ENCODE measurements at places on chromosomes 4 and X. TPM values are rescaled to one million over a fixed set of nuclear protein-coding genes. Genes with fewer than 3 reads are reported as not detected.

- H3K4me1 ChIP-seq, result no peaks in the 10 kb centered on the region
- H3K4me3 ChIP-seq, result no peak overlapping the region
- no peak for DNase-seq
- no peaks in the 10 kb centered on the region for H3K36me3 ChIP-seq
Measured at GRCh38 chr4:97548943-97549583, 594.2 kb downstream of the STPG2 start.

Gene LPAR4
- not detected for total RNA-seq

GRCh38 chr4:82850684-82851083 is 40.3 kb downstream of the SEC31A start:
- DNase-seq, result no peak
- peaks cover 11% of the 10 kb centered on the region for H3K4me1 ChIP-seq
- H3K27me3 ChIP-seq, result no peaks in the 10 kb centered on the region
- peaks cover 33% of the 10 kb centered on the region for H3K36me3 ChIP-seq

DNA sequence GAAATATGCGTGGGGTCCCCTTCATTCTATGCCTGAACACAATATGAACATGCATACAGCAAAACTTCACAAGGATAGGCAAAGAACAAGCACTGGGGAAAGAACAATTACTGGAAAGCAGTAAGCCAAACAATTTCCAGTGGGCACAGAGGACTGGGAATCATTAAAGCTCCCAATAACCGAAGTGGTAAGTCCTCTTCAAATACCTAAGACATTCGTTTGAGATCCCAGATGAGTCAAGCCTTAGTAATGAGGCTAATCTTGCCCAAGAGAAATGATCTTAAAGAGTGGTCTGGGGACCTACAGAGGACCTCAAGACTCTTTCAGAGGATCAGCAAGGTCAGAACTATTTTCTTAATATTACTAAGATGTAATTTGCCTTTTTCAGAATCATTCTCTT is 28.6 kb downstream of the ANAPC10 start:
- H3K27me3 ChIP-seq, result no peaks in the 10 kb centered on the region
- no peak overlapping the region for H3K27ac ChIP-seq
- no peak overlapping the region for H3K4me3 ChIP-seq
- no peak for DNase-seq

Gene RBM46
- not detected for total RNA-seq

DNA sequence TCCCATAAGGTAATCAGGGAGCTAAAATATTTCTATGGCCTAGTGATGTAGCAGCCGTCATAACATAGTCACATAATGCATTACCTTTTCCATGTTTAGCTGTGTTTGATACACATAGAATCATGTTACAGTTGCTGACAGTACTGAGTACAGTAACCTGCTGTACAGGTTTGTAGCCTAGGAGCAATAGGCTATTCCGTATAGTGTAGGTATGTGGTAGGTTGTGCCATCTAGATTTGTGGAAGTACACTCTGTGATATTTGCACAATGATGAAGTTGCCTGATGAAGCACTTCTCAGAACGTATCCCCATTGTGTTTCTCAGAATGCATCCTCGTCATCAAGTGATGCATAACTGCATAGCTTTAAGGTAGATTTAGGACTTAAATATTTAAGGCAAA is 495.6 kb upstream of the ZFP42 start:
- no peak overlapping the region for H3K27ac ChIP-seq
- no peak overlapping the region for H3K4me3 ChIP-seq
- H3K27me3 ChIP-seq, result no peaks in the 10 kb centered on the region
- H3K4me1 ChIP-seq, result no peaks in the 10 kb centered on the region

DNA sequence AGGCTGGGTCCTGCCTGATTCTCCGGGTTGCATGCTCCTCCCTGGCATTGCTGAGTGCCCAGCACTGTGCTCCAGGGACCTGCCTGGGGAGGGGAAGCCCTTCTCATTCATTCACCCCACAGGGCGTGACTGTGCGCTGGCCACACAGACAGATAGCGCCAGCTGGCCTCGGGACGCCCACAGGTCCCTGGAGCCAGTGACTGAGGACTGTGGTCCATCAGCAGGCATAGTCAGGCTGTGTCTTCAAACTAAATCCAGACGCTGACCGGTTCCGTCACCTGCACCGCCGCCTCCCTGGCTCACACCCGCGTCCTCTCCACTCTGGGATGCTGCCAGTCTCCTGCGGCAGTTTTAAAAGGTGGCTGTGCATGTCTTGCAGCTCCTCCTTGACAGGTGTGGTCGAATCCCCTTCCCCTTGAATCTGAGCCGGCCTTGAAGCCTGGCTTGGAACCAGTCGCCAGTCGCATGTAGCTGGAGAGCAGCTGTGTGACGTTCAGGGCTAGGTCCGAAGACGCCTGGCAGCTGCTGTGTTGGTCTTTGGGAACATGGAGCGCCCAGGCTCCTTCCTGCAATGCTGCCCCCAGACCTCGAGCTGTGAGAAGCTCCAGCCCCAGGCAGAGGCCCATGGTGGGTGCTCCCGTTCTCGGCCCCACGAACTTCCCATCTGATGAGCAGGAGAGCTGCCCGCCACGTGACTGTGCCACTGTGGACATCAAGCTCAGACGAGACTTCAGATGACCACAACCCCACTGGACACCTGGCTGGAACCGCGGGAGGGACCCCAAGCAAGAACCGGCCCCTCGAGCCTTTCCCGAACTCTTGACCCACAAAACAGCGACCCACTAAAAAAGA is 94.1 kb downstream of the ADRA2C start:
- no peak overlapping the region for H3K4me3 ChIP-seq
- no peak for DNase-seq
- no peak overlapping the region for H3K27ac ChIP-seq
- no peaks in the 10 kb centered on the region for H3K36me3 ChIP-seq
- no peaks in the 10 kb centered on the region for H3K4me1 ChIP-seq

Gene MAGEA10
- total RNA-seq, result not detected

Gene SPIN2A
- total RNA-seq, result 1.6 TPM

Gene HSD17B13
- total RNA-seq, result 0.44 TPM

DNA sequence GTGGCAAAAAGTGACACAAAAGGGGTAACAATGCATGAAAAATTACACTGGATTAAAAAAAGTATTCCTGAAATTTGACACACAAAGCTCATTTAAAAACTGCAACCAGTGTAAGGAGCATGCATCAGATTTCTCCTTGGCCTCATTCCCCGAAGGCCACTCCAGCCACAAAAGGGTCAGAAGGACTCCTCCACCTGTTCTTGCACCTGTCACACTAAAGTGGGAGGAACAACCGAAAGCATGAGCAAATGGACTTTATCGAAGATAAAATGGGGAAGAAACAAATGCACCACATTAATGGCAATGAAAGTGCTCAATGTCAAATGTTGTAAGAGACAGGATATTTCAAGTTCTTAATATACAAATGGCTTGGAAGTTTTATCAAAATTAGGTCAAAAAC is 88.2 kb downstream of the ADGRA3 start:
- H3K4me1 ChIP-seq, result no peaks in the 10 kb centered on the region
- H3K4me3 ChIP-seq, result no peak overlapping the region
- H3K27me3 ChIP-seq, result no peaks in the 10 kb centered on the region
- no peak overlapping the region for H3K27ac ChIP-seq
- H3K36me3 ChIP-seq, result no peaks in the 10 kb centered on the region

Gene SYP
- total RNA-seq, result 3.6 TPM

DNA sequence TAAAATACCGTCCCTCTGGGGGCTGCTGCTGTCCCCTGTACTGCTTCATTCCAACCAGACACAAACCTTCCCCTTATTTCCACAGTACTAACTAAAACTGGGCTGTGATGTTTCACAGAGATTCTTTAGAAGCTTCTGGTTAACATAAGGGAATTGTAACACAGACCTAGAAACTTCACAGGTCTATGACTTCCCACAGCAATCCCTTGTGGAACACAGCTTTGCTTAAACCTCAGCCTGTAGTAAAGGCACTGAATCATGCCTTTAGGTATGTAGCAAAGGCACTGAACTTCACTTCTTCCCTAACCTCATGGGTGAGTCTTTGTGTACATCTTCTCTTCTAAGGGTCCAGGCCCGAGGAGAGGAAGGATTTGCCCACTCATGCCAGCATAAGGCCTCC is 49.4 kb downstream of the SPINK2 start:
- peaks cover 2% of the 10 kb centered on the region for H3K27me3 ChIP-seq
- H3K36me3 ChIP-seq, result no peaks in the 10 kb centered on the region
- no peak overlapping the region for H3K4me3 ChIP-seq
- no peaks in the 10 kb centered on the region for H3K4me1 ChIP-seq

- H3K4me1 ChIP-seq, result peaks cover 11% of the 10 kb centered on the region
- H3K27me3 ChIP-seq, result peaks cover 20% of the 10 kb centered on the region
- H3K36me3 ChIP-seq, result peaks cover 2% of the 10 kb centered on the region
- H3K27ac ChIP-seq, result no peak overlapping the region
- DNase-seq, result no peak
Measured at GRCh38 chr4:25939330-25939729, 25.3 kb downstream of the SMIM20 start.

GRCh38 chr4:184863916-184864315 is 38.1 kb upstream of the ACSL1 start:
- no peak for DNase-seq
- peaks cover 13% of the 10 kb centered on the region for H3K27me3 ChIP-seq
- H3K4me1 ChIP-seq, result peaks cover 32% of the 10 kb centered on the region
- H3K27ac ChIP-seq, result no peak overlapping the region

- peaks cover 6% of the 10 kb centered on the region for H3K27me3 ChIP-seq
- H3K4me1 ChIP-seq, result no peaks in the 10 kb centered on the region
- no peaks in the 10 kb centered on the region for H3K36me3 ChIP-seq
- H3K27ac ChIP-seq, result no peak overlapping the region
Measured at GRCh38 chr4:73468170-73468569, 13.4 kb upstream of the AFM start.

DNA sequence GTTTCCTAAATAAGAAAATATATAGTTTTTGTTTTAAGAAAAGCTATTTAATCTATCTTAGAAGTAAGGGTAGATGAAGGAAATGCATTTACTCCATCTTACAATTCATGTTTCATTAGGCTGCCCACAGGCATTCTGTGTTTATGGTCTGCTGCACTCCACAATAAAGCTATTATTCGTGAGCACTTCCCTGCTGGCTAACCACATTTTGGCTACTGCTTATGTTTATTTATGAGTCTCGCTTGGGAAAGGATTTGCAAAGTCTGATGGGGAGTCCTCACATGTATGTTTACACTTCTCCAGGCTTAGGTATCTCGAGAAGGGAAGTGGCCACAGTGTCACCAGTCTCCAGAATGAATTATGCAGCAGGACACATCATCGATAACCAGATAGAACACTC is 260.8 kb upstream of the VCX start:
- no peak overlapping the region for H3K4me3 ChIP-seq
- no peak for DNase-seq

GRCh38 chrX:137999552-137999951 is 433.6 kb downstream of the ZIC3 start:
- DNase-seq, result no peak
- H3K36me3 ChIP-seq, result no peaks in the 10 kb centered on the region
- no peak overlapping the region for H3K27ac ChIP-seq
- no peak overlapping the region for H3K4me3 ChIP-seq

GRCh38 chr4:117971403-117971802 is 62.9 kb upstream of the NDST3 start:
- H3K4me1 ChIP-seq, result no peaks in the 10 kb centered on the region
- DNase-seq, result no peak
- H3K36me3 ChIP-seq, result no peaks in the 10 kb centered on the region
- no peaks in the 10 kb centered on the region for H3K27me3 ChIP-seq
- H3K4me3 ChIP-seq, result no peak overlapping the region

- no peak overlapping the region for H3K27ac ChIP-seq
- H3K36me3 ChIP-seq, result peaks cover 4% of the 10 kb centered on the region
- H3K4me1 ChIP-seq, result peaks cover 6% of the 10 kb centered on the region
Measured at GRCh38 chr4:100113732-100114131, 76.5 kb downstream of the DDIT4L start.

DNA sequence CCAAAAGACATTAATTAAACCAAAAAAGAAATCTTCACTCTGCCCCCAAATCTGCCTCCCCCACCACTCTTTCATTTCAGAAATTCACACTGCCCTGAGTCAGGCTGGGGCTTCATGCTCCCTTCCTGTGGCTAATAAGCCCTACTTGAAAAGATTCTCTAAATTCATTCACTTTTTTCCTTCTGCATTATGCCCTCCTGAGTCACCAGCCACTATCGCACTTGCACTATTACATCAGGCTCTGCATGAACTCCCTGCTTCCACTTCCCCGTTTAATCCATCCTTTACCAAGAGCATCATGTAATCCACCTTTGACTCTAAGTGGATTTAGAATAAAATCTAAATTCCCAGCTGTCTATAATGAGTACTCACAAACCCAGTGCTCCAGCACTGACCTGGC is 295.4 kb upstream of the KLF3 start:
- DNase-seq, result no peak
- H3K27me3 ChIP-seq, result peaks cover 2% of the 10 kb centered on the region
- H3K4me1 ChIP-seq, result peaks cover 5% of the 10 kb centered on the region
- H3K4me3 ChIP-seq, result no peak overlapping the region

GRCh38 chr4:108674356-108674977 is 24.1 kb downstream of the OSTC start:
- H3K27me3 ChIP-seq, result no peaks in the 10 kb centered on the region
- no peak overlapping the region for H3K4me3 ChIP-seq
- no peak for DNase-seq
- H3K4me1 ChIP-seq, result no peaks in the 10 kb centered on the region

GRCh38 chrX:112636951-112637581 is 42.7 kb downstream of the LHFPL1 start:
- no peak overlapping the region for H3K4me3 ChIP-seq
- no peaks in the 10 kb centered on the region for H3K36me3 ChIP-seq
- DNase-seq, result no peak
- peaks cover under 1% of the 10 kb centered on the region for H3K4me1 ChIP-seq
- no peaks in the 10 kb centered on the region for H3K27me3 ChIP-seq

Gene P2RY4
- total RNA-seq, result 0.19 TPM

DNA sequence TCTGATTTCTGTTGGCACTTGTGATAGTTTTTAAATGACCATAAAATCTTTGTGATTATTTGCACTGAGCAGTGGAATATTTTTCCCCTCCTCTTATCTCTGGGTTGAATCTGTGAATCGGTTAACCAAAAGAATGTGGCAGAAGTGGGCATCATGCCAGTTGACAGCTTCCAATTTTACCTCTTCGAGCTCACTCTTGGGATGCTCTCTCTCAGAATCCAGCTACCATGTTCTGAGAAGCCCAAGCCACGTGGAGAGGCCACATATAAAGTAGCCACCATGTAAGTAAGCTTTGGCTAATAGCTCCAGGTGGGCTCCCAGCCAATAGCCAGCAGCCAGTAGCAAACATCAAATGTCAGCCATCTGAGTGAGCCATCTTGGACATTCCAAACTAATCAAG is 12.9 kb upstream of the WDR19 start:
- H3K4me1 ChIP-seq, result no peaks in the 10 kb centered on the region
- no peak overlapping the region for H3K4me3 ChIP-seq
- no peak for DNase-seq
- H3K27ac ChIP-seq, result no peak overlapping the region
- no peaks in the 10 kb centered on the region for H3K36me3 ChIP-seq

GRCh38 chrX:69961365-69962072 is 88.2 kb downstream of the AWAT2 start:
- no peak for DNase-seq
- H3K4me3 ChIP-seq, result no peak overlapping the region
- no peak overlapping the region for H3K27ac ChIP-seq
- no peaks in the 10 kb centered on the region for H3K4me1 ChIP-seq
- H3K27me3 ChIP-seq, result no peaks in the 10 kb centered on the region

Measured in activated naive CD8-positive, alpha-beta T cell treated with anti-CD3 and anti-CD28 coated beads, Interleukin-2, amount 10 ng/mL, durations not matched to agents 7 days and 5 days (primary cell).